ENCODE measurements at places on chromosomes 13 and 19.
A peak's percentile ranks its signal among the peaks of the same experiment; 100 is the strongest.

DNA sequence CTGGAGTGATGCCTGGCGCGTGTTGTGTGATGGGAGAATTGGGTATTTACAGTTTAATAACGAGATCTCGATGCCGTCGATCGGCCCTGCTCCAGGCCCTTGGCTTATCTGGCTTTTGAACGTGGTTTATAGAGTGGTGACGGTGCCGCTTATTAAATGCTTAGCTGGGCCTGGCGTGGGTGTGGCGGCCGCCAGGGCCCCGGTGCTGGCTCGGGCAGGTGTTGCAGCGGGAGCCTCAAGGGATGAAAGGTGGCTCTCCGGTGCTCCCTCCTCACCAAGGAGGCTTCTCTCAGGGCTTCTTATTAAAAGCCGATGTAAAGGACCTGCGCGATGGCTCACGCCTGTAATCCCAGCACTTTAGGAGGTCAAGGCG is 173.8 kb downstream of the KDM4B start:
- DNase-seq: no peak

DNA sequence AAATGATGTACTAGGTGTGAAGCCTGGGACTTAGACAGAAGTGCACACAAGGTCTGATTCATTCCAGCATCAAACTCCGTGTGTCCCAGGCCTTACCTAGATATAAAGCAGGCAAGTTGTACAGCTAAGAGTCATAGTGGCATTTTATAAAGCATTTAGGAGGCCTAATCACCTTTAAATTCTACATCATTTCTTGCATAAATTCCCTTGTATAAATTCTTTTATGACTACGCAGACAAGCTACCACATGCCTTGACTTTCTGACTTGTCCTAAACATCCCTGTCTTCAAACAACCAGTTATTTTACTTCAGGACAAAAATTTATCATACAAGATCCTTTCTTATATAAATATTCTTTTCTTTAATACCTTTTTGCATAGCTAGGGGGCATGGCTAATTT is 22.5 kb downstream of the TMEM255B start:
- no peak for DNase-seq

- no peak for DNase-seq
Measured at GRCh38 chr19:17214508-17215126, 540 bp upstream of the USE1 start.

GRCh38 chr13:47898080-47898479 is 103.0 kb downstream of the SUCLA2 start:
- no peak for DNase-seq

DNA sequence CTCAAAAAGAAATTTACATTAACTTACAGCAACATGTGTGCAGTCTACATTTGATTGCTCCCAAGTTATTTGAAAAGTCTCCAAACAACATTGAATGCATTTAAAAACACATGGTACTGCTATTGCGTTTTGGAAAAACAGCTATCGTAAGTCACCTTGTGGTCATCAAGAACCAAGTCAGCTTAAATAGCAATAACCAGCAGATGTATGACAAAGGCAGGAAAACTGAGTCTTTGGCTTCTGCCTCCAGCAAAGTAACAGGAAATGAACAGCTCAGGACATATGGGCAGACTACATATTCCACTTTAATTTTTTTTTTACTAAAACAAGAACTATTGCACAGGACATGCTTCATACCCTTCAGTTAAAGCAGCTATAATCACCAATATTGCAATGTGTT is 580.6 kb upstream of the SPRY2 start:
- DNase-seq: no peak

DNA sequence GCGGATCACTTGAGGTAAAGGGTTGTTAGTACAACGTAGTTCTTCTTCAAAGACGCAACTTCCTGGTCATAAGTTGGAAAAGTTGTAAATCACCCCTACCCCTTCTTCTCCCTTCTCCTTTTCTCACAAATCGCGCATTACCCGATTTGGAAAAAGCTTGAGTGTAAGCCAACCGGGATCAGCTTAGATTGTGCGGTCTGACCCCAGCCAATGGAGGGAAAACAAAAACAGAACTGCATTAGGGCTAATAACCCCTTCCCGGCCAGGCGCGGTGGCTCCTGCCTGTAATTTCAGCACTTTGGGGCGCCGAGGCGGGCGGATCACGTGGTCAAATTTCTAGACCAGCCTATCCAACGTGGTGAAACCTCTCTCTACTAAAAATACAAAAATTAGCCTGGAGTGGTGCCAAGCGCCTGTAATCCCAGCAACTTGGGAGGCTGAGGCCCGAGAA is 806 bp downstream of the ZNF90 start:
- no peak for DNase-seq

DNA sequence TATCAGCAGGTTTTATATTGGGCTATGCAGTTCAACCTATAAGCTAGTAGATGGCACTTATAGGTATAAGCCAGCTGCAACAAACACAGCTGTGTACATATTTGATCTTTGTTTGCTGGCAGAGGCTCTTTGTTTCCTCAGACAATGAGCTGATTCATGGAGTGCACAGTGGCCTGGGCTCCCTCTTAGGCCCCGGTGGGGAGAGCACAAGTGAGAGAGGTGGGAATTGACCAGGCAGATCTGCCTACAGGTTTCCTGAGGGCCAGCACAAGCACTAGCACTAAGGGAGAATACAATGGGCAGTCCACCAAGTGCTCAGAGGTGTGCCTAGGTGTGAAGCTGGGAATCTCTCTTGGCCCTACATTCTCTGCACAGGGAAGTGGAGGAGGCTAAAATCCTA is 1390.7 kb downstream of the SLITRK5 start:
- no peak for DNase-seq

- DNase-seq: no peak
Measured at GRCh38 chr13:98225036-98225940, 48.2 kb upstream of the RNF113B start.

GRCh38 chr13:38871275-38871674 is 119.4 kb downstream of the STOML3 start:
- no peak for DNase-seq

DNA sequence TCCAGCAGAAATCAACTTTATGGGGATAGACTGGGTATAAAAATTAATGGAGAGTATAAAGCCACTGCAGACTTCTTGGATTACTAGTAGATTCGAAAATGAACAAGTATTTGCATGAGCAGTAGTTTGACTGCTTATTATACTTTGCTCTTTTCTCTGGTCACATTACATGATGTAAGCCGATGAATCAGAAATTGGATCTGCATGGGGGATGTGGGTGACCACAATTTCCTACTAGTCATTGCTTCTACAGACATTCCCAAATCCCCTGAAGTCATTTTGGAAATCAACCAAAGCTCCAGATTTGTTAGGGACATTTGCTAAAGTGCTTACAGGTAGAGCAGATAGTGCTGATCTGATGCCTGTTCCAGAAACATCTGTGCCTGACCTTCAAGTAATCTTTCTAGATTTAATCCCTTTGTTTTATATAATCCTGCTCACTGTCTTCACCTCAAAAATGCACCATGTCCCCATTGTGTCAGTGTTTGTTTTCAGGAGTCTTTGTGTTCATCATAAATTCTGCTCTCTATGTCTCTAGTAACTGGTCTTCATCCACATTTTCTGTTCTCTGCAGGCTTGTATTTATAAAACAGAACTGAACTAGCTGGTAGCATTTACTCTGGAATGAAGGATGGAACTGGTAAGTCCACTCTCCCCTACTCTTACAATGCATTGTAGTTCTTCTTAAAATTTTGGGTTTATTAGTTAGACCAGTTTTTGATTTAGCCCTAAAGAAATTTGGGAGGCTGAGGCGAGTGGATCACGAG is 201.5 kb upstream of the CSNK1A1L start:
- DNase-seq: no peak

GRCh38 chr13:45219938-45220375 is 19.1 kb upstream of the KCTD4 start:
- no peak for DNase-seq

DNA sequence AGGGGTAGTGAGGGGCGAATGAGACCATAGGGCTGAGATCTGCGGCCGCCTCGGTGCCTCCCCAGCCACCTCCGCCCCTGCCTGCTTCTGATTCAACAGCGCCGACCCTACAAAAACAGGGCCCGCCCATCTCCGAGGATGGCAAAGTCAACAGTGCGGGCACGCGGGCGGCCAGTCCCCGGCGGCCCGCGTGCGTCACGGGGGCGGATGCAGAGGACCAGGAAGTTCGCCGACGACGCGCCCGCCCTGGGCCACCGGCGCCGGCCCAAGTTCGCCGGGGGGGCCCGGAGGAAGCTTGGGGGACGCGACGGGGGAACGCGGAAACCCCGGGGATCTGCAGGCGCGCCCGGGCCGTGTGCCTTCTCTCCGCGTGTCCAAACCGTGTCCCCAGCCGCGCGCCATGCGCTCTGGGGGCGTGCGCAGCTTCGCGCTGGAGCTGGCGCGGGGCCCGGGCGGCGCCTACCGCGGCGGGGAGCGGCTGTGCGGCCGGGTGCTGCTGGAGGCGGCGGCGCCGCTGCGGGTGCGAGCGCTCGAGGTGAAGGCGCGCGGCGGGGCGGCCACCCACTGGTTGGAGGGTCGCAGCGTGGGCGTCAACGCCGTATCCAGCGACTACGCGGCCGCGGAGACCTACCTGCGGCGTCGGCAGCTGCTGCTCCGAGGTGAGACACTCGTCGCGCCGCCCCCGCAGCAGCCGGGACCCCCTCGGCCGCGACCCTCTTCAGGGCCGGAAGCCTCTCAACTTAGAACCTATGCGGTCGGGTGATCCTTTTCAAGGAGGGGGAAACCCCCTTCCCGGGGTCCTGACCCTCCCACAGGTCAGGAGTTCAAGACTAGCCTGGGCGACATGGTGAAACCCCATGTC is 6.8 kb upstream of the ARRDC2 start:
- DNase-seq: peak; percentile 83

DNA sequence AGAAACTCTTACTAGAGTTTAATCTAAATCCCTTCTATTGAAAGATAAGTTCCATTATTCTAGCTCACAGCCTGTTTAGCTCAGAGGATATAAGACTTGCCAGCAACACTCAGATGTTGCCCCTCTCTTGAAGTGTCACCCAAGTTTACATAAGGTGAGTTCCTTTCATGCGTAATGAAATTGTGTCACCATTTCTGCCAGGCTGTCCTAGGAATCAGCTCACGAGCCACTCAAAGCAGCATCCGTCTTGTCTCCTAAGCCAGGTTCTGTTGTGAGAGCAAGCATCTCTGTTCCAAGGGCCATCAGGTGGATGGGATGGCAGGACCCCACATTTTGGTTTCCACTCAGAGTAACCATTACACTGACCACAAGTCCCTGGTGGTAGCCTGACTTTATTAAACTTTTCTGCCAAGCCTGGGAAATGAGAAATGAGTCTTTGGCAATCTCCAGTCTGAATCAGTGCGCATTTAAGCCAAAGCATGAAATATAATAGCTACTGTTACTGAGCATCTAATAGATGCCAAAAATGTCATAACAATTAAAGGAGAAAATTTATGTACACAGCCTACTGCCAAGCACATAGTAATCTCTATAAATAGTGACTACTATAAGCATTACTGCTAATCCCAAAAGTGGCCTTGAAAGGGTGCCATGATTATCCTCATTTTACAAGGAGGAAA is 179.6 kb upstream of the MIR17HG start:
- no peak for DNase-seq

GRCh38 chr19:10497371-10497770 is 5.8 kb downstream of the KEAP1 start:
- no peak for DNase-seq

DNA sequence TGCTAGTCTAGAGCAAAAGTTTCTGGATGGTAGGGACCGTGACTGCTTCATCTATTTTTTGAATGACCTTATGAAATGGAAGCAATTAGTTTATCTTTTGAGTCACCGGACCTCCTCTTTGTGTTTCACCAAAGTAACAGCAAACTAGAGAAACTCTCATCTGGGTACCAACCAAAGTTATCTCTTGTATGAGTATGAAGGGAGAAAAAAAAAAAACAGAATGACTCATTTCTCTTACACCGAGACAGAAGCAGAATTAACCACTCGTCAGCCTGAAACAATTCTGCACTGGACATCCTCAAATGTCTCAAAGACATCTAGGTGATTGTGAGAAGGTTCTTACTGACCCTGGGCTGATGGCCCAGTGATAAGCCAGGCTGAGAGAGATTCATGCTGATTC is 18.3 kb downstream of the ZNF100 start:
- DNase-seq: no peak

GRCh38 chr19:8515317-8515716 is 1.4 kb upstream of the ZNF414 start:
- DNase-seq: peak; percentile 9

GRCh38 chr13:51829568-51829899 is 15.4 kb downstream of the TMEM272 start:
- no peak for DNase-seq

DNA sequence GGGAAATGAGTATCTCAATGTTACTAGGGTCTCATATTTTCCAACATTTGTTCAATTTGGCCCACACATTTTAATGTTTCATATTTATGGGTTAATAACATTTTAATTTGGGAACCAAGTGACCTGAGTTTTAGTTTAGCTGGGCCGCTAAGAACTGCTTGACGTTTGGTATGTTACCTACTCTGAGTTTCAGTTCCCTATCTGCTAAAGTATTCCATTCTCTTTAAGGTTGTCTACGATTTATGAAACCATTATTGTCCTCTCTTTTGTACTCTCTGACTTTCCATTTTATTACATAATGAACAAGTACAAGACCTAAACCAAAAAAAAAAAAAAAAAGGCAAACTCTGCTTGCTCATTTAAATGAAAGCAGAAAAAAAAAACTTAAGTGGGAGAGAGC is 89.9 kb downstream of the FGF14 start:
- no peak for DNase-seq

GRCh38 chr13:22757530-22758120 is 423.2 kb upstream of the SGCG start:
- DNase-seq: no peak

- DNase-seq: no peak
Measured at GRCh38 chr13:66723576-66723975, 506.6 kb downstream of the PCDH9 start.

DNA sequence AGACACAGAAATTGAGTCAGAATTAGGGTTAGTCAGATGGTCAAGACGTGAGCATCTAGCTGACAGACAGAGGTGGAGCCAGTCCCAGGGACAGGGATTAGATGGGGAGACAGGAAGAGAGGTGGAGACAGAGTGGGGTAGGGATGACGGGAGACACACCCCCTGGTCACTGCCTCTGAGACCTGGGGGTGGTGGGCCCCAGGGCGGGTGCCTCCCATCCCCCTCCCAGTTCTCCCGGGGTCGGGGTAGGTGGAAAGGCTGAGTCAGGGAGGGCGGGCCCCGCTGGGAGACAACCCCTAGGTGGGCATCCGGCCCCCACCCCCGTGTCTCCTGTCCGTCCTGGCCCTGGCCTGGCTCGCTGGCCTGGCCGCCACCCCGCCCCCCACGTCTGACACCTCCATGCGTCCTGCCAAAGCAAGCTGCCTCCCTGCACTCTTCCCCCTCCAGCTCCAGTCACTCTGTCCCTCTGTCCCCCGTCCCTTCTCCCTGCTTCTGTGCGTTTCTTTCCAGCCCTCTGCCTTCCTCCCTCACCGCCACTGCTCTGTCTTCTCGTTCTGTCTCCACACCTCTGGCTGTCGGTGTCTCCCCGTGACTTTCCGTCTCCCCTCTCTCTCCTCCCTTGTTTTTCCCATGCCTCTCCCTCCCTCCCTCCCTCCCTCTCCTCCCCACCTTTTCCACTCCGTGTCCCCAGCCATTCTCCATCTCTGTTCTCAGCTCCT is 15.1 kb downstream of the CCDC97 start:
- DNase-seq: no peak

All from stimulated activated CD8-positive, alpha-beta memory T cell treated with anti-CD3 and anti-CD28 coated beads, Interleukin-15, amount 100 ng/mL, for 4 hours (primary cell).